Hematopoietic multipotent progenitor cell treated with erythropoietin and hydrocortisone succinate and interleukin-3 and kit ligand, for 4 days (in vitro differentiated cells): ENCODE measurements at places on chromosomes 3 and 15.

DNA sequence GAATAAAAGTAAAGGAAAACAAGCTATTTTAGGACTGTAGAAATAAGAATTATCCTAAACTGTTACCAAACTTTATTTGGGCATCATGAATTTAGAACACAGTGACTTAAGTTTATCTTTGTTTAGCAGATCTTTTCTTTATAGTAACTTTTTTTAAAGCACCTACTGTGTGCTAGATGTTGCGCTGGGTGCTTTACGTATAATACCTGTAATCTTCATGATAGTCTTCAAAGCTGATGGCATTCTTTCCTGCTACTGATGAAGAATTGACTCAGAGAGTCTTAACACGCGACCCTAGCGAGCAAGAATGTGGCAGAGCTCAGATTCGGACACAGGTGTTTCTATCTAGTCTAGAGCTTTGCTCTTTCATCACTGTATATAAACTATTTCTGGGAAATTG is 53.9 kb downstream of the CHD2 start:
- no peak for DNase-seq

DNA sequence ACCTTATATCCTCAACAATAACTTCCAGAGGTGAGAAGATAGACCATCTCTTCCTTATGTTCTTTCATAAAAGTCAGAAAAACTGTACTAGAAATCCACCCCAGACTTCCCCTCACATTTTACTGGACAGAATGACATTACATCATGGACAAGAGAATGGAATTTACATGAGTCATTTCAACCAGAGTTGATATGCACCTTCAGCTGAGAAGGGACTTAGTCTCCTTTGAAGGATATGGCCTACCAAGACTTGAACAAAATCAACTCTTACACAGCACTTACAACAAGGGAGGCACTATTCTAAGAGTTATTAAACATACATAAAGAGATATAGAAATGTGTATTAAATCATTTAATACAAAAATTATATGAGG is 380.0 kb upstream of the DPH6 start:
- DNase-seq = no peak

DNA sequence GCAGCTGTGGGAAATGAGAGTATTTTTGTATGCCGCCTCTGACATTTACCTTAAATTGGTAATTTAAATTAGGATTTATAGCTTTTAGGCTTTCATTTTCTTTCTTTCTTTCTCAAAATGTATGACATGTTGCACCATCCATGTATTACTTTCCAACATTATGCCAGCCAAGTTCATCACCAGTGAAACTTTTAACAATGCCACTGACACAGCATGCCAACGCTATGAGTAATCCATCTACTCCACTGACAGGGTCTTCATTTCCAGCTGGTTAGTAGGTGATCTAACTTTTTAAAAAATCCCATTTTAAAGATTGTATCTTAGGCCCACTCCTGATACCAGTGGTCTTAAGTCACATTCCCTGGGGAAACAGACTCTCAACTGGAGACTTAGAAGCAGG is 21.8 kb upstream of the CLDN16 start:
- no peak for DNase-seq

DNA sequence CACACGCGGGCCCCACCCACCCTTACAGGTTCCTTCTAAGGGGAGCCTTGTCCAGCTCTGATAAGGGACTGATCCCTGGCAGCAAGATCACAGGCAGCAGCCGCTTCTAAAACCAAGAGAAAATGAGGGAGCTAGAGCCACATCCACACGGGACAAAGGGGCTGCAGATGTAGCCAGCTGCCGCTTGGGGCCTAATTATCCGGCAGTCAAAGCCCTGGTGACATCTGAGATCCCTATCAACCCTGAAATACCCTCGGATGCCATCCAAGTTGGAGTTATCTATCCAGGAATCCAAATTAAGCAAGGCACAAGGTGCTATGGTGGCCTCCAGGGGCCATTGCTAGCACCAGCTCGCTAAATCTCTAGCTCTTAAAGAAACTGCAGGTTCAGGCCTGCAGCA is 248.3 kb downstream of the VPS13C start:
- DNase-seq = no peak

- no peak for DNase-seq
Measured at GRCh38 chr3:169071003-169071402, 592.5 kb downstream of the MECOM start.

GRCh38 chr15:76737573-76737972 is 167.6 kb downstream of the SCAPER start:
- DNase-seq = no peak

DNA sequence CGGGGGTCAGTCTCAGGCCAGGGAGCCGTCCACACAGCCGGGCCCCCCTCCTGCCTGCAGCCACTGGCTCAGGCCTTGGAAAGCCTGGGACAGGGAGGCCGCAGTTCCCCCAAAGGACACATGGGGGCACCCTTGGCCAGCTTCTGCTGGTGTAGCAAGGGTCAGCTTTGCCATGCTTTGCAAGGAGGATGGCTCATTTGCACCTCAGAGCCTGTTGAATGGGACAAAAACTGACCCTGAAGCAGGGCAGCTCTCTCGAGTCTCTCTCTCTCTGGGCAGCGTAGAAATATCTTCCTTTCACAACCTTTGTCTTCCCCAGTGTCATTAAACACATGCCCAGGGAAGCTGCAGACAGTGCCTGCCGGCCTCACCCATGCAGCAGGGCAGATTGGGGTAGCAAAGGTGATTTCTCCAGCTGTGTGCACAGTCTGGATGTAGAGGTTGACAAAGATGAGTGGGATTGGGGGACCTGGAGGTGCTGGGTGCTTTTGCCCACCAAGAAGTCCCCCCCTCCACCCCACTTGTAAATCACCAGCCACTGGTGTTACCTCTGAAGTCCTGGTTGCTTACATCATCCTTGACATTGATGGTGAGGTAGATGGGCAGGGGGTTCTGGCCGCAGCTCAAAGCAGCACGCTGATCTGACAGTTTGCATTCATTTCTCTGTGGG is 17.4 kb upstream of the EHD4 start:
- DNase-seq = peak; percentile 85

GRCh38 chr15:42056934-42057798 is 36.3 kb upstream of the PLA2G4E start:
- peak; percentile 88 for DNase-seq

DNA sequence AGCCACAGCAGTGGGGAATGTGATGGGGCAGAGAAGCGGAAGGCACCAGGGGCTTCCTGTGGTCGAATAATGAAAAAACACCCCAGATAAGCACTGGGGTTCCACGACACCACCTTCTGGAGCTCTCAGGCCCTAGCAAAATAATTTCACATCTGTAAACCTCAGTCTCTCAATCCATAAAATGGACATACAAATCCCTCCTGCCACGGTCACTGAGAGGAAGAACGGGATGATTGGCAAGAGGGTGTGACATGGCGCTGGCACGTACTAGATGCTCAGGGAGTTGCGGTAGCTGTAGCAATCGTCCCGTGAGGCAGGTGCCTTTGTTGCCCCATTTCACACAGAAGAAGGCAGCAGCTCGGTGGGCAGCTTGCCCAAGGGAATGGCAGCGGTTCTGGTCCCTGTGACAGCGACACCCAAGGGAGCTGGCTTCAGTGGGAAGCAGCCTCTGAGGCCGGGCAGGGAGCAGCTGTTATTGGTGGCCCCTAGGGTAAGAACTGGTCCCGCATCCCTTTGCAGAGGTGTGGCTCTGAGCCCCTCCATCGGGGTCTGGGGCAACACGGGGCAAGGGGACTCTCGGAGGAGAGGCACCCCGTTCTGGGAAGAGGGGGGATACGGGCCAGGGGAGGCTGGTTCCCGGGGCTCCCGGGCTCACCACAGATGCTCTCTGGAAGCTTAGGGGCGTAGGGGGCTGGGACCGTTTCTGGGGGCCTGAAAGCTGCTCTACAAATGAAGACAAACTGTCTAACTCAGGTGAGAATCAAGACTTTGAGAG is 114.0 kb upstream of the ALDH1A3 start:
- peak; percentile 61 for DNase-seq

DNA sequence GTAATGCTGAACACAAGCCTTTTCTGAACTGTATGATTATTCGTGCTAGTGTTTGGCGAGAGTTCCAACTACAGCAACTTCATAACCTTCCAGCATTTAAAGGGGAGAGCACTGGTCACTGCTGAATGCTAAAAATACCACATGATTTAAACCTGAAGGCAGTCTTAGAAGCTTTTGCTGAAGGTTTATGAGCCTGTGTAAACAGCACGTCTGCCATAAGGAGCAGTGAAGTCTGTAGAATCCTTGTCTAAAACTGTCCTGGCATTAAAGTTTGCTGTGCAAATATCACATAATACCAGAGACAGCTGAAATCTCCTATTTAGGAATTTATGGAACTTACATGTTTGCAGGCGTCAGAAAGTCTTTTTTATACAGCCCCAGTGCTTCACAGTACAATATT is 5.9 kb downstream of the SATB1 start:
- DNase-seq = no peak

DNA sequence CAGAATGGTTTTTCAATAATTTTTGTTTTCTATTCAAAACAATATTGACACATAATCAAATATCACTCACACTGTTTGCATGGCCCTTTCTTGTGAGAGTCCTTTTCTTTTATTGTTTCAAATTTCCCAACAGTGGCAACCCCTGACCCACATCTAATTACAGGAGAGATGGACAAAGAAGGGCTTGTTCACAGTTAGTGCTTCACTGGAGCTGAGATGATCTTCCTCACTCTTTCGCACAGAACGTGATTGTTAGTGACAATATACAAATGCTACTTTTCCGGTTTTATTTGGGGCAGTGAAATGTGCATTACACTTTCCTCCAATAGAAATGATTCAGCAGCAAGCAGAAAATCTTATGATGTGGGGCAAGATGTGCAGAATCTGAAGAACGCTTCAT is 38.6 kb upstream of the TTC14 start:
- DNase-seq = no peak

DNA sequence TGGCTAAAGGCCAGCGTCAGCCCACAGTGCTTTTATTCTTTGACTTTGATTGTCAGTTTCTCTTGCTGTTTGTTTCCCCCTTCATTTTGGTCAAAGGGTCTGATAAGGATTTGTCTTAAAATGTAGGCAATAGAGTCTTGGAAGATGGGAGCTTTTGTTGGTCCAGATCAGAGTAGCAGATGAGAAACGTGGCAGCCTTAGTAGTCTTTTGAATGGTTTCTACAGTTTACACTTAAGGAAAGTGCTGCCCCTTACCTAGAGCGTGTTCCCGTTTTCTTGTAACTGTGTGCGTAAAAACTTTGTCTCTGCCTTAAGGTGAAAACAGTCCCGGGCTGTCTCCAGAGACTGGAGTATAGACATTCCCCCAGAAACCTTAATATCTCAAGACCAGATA is 630 bp downstream of the LXN start:
- peak; percentile 44 for DNase-seq

GRCh38 chr3:20810555-20810954 is 624.5 kb upstream of the SGO1 start:
- no peak for DNase-seq

GRCh38 chr3:114509756-114510155 is 215.9 kb downstream of the TIGIT start:
- no peak for DNase-seq

GRCh38 chr15:34721802-34722438 is 32.9 kb downstream of the GJD2 start:
- peak; percentile 20 for DNase-seq

- DNase-seq = no peak
Measured at GRCh38 chr15:72861354-72861910, 77.9 kb upstream of the ADPGK start.

DNA sequence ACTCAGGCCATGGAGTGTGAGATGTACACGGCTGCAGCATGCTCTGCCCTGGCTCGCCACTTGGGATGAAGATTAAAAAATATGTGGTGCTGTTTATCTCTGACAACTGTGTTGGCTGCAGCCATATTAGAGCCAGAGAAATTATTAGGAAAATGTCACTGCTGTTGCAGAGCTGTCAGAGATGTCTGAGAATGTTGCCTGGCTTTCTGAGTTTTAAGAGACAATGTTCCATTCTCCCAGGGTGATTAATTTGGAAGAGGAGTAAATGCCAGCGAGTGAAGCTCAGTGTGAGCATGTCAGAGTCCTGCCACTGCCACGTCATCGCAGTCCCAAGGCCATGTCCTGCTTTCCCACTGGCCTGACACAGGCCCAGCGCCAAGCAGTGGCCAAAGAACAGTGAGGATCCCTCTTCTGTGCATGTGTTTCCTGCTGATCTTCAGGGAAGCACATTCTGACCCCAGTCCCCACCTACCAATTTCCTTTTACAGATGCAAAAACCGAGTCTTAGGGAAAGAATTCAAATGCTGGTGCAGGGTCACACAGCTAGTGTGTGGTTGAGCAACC is 370.9 kb downstream of the GABRG3 start:
- DNase-seq = no peak

GRCh38 chr15:39171944-39172368 is 408.9 kb upstream of the THBS1 start:
- DNase-seq = peak; percentile 86

GRCh38 chr15:65494076-65494475 is 23.4 kb downstream of the DPP8 start:
- DNase-seq = no peak
